ENCODE measurements at places on chromosomes 7 and 10.

DNA sequence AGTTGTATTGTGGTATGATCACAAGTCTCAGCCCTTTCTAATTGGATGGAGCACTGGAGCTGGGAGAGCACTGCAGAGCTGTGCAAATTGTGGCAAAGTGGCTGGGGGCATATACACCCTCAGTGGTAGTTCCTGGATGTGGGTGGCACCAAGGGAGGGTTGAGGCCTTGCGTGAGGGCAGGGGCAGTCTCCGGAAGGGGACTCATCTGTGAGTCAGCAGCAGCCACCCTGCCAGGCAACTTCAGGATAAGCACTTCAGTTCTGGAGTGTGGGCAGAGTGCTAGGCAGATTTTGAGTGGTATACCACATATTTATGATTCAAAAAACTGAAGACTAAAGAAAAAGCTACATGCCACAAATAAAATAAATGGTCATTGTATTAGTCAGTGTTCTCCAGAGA, 210.5 kb downstream of the ETV1 start:
- no peak for DNase-seq

DNA sequence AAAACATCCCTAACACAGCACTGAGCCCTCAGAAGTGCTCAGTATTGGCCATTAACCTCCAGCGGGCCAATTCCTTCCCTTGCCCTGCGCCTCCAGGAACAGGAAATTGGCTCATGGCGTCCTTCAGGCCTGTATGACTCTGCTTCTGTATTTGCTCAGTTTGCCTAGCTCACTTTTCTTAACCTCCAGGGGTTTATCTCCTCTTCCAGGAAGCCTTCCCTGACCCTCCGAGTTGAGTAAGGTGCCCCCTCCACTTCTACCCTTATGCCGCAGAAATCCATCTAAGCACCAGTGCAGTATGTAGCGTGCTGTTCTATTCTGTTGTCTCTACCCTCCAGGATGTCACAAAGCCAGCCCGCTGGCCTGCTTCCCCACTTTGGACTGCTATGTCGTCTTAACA, 1.1 kb upstream of the SFXN4 start:
- no peak for DNase-seq

GRCh38 chr7:70142247-70142932, 544.1 kb downstream of the AUTS2 start:
- no peak for DNase-seq

GRCh38 chr7:99943641-99944496, 14.4 kb upstream of the GJC3 start:
- no peak for DNase-seq

DNA sequence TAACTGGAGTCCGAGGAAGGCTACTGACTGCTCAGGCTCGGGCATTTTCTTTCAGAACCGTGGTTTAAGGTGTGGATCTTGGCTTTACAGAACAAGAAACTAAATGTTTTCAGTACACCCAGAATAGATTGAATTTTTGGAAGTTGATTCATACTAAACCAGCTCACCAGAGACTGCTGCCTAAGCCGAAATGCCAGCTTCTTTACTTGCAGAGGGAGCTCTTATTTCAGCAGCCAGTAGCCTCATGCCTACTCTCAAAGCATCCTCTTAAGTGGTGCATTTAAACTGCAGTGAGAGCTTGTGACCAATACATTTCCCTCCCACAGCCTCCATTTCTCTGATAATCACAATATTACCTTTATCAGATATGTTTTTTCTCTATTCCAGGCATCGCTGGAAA, 615.1 kb downstream of the SUGCT start:
- DNase-seq, result no peak

DNA sequence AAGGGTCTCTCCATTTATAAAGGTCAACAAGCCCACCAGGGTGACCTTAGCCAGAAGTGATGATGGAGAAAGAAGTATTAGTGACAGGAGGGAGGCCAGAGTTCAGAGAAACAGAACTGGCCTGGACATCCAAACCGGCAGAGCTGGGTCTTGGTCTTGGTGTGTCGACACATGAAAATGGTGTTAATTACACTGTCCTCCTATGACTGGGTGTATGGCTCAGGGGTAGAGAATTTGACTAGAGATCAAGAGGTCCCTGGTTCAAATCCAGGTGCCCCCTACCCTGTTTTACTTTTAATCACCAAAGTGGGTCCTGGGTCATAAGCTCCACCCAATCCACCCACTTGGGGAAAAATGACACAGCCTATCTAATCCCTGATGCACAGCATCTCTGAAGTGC, 110.6 kb upstream of the ZNF746 start:
- DNase-seq, result no peak

GRCh38 chr7:98084631-98085030, 22.0 kb upstream of the LMTK2 start:
- no peak for DNase-seq

DNA sequence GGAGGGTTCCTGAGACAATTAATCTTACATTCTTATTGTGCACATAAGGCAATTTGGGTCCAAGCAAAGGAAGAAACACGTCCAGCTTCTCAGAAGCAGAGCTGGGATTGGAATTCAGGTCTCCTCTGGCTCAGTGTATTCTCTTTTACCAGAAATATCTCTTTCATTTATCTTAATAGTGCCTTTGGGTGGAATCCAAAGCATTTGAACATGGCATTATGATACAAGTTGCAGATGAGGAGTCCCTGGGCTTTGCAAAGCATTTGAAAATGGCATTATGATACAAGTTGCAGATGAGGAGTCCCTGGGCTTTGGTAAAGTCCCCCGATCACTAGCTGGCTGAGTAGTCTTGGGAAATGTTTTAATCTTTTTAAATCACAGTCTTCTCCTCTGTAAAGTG, 30.0 kb upstream of the PTN start:
- DNase-seq, result no peak
